Stimulated activated CD4-positive, alpha-beta T cell treated with anti-CD3 and anti-CD28 coated beads, Interleukin-1b, Interleukin-23, amount 100 ng/mL, for 24 hours (primary cell): ENCODE measurements at places on chromosomes 12 and 14.

DNA sequence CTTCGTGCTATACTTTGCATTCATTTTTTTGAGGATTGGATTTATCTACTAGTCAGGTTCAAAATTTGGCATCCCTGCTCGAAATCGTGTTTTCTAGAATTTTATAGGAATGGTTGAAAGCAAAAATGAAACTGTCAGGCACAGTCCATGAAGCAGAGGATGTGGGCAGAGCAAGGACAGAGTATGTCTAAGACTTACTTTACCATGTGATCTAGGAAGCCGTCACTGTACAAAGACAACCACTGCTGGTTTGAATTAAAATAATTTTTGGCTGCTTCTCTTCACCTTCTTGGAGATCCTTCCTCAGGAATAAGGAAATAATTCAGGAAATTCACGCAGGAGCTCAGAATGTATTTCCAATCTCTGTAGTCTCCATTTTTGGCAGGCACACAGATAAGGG, 31.6 kb upstream of the SGPP1 start:
- DNase-seq: no peak

- DNase-seq: peak; percentile 47
Observed at GRCh38 chr12:56631790-56632700, 1.9 kb upstream of the BAZ2A start.

- no peak for DNase-seq
Observed at GRCh38 chr12:3671330-3672112, 81.4 kb downstream of the CRACR2A start.

DNA sequence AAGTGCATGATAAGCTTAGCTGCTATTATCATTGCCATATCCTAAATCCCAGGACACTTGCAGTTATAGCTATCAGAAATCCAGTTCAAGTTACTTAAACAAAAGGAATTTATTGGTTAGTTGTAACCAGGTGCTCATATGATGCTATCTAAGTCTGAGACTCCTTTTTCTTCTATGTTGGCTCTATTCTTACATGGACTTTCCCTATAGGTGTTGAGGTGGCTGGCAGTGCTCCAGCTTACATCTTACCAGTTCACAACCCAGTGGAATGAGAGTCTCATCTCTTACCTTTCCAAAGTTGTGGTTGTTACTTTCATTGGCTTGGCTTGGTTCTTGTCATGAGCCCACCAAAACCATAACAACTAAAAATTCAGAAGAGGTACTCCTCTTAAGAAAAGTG, 94.6 kb downstream of the DACT1 start:
- DNase-seq: no peak

GRCh38 chr12:55757701-55758100, 14.8 kb downstream of the GDF11 start:
- no peak for DNase-seq

DNA sequence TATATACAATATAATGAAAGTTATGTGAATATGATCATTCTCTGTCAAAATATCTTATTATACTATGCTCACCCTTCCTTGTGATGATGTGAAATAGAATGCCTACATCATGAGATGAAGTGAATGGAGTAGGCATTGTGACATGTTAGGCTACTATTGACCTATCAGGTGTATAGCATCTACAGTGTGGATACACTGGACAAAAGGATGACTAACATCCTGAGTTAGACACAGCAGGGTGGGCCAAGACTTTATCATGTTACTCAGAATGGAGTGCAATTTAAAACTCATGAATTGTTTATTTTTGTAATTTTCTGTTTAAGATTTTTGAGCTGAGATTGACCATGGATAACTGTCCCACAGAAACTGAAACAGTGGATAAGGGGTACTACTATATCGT, 53.4 kb upstream of the NAV3 start:
- no peak for DNase-seq

- DNase-seq: no peak
Observed at GRCh38 chr12:121911824-121912585, 6.4 kb upstream of the CFAP251 start.

DNA sequence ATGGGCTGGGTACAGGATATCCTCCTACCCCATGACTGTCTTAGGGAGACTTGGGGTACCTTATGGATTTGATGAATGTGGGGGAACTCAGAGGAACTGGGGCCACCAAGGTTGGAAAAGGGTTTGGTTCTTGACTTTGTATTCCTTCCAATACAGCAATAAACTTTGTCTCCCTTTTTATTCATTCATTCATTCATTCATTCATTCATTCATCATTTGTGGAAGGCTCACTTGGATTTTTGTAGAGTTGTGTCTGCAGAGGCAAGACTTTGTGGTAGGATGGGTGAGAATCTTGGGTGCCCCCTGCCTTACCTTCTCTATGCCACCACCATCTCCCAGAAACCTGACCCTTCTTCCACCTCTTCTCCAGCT, 21.1 kb downstream of the SOAT2 start:
- DNase-seq: no peak

GRCh38 chr12:121430833-121431415, 31.0 kb downstream of the RNF34 start:
- DNase-seq: no peak

DNA sequence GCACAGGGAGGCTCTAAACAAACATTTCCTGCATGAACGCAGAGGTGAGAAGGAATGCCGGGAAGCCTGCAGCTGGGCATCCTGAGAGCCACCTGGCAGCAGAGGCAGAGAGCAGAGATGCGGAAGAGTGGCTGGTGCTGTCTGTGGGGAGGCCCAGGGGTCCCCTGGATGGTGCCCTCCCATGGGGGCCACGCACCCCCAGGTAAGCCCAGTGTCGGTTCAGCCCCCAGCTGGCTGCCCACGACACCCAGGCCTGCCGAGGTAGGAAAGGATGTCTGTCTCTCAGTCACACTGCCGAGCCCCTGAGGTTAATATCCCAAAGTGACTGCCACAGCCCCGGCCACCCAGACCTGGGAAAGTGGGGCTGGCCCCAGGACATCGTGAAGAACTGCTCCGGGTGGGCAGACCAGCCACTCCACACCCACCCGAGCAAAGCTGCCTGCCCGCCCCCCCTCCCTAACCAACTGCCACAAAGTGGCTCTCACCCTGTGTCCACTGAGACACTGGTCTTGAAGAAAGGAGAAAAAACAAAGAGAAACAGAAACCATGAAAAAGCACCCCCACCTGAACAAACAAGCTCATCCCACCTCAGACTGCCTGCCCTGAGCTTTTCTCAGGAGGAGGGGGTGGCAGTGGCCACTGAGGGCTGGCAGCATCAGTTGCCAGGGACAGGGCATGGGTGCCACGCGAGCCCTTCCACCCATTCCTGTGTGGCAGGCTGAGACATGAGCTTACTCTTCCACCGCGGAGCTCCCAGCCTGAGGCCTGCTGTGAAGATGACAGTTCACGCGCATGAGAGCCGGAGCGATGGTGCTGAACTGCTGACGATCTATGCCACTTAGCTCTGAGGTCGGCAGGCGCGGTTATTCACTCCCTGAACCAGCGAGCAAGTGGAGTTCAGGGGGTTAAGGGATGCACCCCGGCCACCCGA, 40.8 kb downstream of the CCDC88C start:
- DNase-seq: no peak

GRCh38 chr12:59085690-59086089, 165.4 kb upstream of the LRIG3 start:
- DNase-seq: no peak

- DNase-seq: no peak
Observed at GRCh38 chr14:20563971-20564370, 3.1 kb upstream of the RNASE9 start.

- no peak for DNase-seq
Observed at GRCh38 chr12:74889563-74890236, 319.9 kb downstream of the KCNC2 start.

- no peak for DNase-seq
Observed at GRCh38 chr12:2535583-2536204, 259.1 kb upstream of the FKBP4 start.

DNA sequence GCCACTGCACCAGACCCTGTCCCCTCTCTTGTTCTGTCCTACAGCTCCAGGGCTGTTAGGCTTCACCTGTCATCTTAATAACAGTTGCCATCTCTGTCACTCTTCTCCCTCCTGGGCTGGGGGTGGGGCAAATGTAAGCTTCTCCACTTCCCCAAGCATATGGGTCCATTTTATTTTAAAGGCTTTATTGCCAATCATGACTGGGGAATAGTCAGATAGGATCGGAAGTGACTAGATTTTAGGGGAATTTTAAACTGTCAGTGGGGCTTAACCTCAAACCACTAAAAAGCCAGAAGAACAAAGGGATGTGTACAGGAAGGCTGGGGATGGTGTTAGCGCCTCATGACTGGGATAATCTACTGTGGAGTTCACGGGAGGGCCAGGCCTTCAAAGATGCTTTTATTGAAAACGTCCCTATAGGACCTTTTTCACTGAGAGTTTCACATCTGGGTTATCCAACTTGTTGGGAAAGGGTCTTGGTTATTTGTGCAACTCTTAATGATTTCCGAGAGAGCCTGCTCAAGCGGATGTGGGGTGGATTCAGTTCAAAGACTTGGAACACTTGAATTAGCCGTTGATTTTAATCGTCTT, 41.6 kb downstream of the CHST11 start:
- DNase-seq: no peak

GRCh38 chr14:105843444-105844046, 317.2 kb downstream of the TMEM121 start:
- no peak for DNase-seq
